WTC11 (cell line): ENCODE measurements at places on chromosomes 5 and 9. TPM values are rescaled to one million over a fixed set of nuclear protein-coding genes. Genes with fewer than 3 reads are reported as not detected.

Gene SEC16A
- 52.1 to 70.9 TPM (median 52.3 TPM) in 3 replicates for total RNA-seq

DNA sequence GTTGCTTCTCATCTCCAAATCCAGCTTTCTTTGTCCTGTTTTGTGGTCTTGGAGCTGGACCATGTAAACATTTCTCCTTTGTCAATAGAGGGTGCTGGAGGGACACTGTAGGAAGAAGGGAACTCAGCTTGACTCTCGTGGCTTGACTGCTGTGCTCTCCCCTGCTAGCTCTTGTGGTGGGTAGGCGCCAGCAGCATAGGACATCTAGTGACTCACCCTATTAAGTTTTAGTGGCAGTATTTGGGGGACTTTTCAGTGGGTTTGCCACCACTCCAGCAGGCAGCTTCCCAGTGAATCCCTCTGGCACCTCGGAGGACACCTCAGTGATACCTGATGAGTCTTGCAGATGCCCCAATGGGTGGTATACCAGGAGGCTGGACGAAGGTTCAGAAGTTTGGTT lies 97.8 kb downstream of the TSSK1B start:
- 0 out of 2 replicates have a peak, but pooled peaks cover 2% of the 10 kb centered on the region for H3K4me1 ChIP-seq
- no peaks in the 10 kb centered on the region for H3K36me3 ChIP-seq
- no peak overlapping the region for H3K27ac ChIP-seq

Gene OTP
- not detected in 3 replicates for total RNA-seq

Gene CEL
- 6.6 to 10.4 TPM (median 8.1 TPM) in 3 replicates for total RNA-seq

GRCh38 chr5:39328731-39329130 lies 35.6 kb downstream of the C9 start:
- H3K27ac ChIP-seq: no peak overlapping the region
- H3K36me3 ChIP-seq: peaks cover 7% of the 10 kb centered on the region; the same call in 1 of the 2 replicates
- no peak for DNase-seq
- no peaks in the 10 kb centered on the region for H3K27me3 ChIP-seq
- H3K4me3 ChIP-seq: no peak overlapping the region
- peaks cover 7% of the 10 kb centered on the region for H3K4me1 ChIP-seq

DNA sequence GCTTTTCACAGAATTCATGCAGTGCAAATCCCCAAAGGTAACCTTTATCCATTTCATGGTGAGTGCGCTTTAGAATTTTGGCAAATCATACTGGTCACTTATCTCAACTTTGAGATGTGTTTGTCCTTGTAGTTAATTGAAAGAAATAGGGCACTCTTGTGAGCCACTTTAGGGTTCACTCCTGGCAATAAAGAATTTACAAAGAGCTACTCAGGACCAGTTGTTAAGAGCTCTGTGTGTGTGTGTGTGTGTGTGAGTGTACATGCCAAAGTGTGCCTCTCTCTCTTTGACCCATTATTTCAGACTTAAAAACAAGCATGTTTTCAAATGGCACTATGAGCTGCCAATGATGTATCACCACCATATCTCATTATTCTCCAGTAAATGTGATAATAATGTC lies 21.3 kb downstream of the PCA3 start:
- DNase-seq: no peak
- no peak overlapping the region for H3K27ac ChIP-seq
- H3K27me3 ChIP-seq: no peaks in the 10 kb centered on the region
- H3K36me3 ChIP-seq: no peaks in the 10 kb centered on the region

DNA sequence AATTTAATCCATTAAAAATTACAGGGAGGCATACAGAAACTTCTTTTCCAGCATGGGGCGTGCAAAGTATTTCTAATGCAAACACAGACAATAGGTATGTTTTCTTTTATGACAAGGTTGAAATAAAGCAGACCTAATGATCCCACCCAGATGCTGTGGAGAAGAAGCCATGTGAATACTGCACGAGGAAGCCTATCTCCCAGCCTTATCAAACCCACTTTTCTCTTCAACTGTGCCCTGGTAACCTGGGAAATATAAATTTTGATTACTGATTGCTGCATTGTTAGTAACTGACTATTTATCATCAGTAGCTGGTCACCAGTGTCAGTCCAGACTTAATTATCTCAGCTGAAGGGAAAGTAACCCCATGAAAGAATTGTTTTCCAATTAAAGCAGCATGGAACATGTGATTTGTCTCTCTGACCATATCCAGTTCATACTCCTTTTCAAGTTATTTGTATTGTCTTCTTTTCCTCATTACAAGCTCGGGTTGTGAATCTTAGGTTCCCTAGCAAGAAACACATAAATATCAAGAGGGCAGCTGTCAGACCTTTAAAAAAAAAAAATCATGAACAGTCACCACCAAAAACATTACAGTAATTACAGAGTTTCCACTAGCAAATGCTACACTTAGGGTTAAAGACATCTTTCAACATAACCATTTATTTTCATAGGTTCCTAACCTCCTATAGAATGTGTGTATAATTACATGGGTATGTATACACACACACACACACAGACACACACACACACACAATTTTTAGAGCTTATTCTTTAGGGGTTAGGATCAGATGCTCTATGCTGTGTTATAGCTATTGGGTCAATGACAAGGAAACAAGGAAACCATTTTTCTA lies 50.3 kb downstream of the SEMA6A start:
- no peak for DNase-seq
- no peak overlapping the region for H3K4me3 ChIP-seq
- peaks cover 99% of the 10 kb centered on the region for H3K4me1 ChIP-seq
- H3K27me3 ChIP-seq: no peaks in the 10 kb centered on the region
- H3K36me3 ChIP-seq: no peaks in the 10 kb centered on the region; the same call in 1 of the 2 replicates

DNA sequence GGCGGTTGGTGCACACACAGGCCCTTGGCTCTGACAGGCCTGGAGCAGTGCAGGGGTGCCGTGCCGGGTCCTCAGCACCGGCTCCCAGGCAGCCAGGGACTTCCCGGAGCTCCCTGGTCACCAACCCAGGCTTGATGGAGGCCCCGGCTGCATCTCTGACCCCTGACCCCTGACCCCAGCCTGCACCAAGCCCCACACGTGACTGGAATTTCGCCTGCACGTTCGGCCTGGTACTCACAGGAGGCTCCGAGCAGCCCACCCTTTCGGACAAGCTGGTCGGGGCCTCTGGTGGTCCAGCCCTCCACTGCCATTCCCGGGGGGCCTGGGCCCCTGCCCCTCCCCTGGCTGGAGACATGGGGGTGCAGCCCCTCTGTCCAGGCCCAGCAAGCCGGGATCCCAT lies 25.4 kb upstream of the UBAC1 start:
- no peak overlapping the region for H3K27ac ChIP-seq
- H3K4me3 ChIP-seq: no peak overlapping the region
- no peaks in the 10 kb centered on the region for H3K36me3 ChIP-seq

DNA sequence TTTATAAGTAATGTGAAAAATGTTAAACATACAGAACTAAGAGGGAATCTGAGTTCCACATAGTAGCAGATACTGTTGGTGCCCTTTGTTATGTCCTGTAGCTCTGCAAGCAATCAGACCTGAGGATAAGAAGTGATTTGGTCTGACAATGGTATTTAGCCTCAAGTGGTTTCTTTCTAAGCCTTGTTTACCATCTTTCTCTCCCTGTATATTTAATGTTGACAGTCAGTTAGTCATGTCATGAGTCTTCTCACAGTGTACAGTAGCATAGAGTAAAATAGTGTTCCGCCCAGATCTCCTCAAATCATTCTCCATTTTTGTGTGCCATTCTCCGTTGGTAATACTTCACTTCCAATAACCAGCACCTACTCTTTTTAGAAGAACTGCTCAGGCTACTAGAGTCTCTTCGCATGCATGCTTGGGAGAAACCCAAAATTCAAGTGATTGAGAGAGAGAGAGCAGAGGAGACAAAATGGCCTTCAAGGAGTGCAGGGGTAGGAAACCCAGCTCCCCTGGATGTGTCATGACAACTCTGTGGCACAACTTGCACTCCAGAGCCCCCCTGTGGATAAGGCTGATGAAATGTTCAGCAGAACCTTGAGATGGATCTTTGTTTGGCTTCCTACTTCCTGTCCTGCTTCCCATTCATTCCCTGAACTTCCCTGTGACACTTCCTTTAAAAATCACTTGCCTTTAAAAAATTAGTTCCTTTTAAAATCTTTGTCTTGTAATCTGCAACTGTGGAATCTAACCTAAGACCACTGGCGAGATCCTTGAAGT lies 129.2 kb upstream of the FST start:
- H3K4me1 ChIP-seq: peaks cover 16% of the 10 kb centered on the region
- DNase-seq: no peak
- no peaks in the 10 kb centered on the region for H3K36me3 ChIP-seq
- H3K4me3 ChIP-seq: no peak overlapping the region
- H3K27ac ChIP-seq: no peak overlapping the region
- no peaks in the 10 kb centered on the region; the same call in 1 of the 2 replicates for H3K27me3 ChIP-seq

DNA sequence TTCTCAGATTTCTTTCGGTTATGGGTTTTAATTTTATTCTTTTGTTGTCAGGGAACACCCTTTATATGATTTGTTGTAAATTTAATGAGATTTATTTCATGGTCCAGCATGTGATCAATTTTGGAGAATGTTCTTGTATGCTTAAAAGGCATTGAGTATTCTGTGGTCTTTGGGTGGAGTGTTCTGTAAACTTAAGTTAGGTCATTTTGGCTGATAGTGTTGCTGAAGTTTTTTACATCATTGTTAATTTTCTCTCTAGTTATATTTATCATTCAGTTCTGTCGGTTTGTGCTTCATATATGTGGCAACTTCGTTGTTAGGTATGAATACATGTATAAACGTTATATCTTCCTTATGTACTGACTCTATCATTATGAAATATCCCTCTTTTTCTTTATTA lies 55.5 kb downstream of the NIPBL start:
- peaks cover 10% of the 10 kb centered on the region for H3K4me1 ChIP-seq
- no peak overlapping the region for H3K4me3 ChIP-seq
- no peaks in the 10 kb centered on the region for H3K36me3 ChIP-seq
- no peak for DNase-seq
